Activated CD8-positive, alpha-beta memory T cell treated with anti-CD3 and anti-CD28 coated beads for 1 hour (primary cell): ENCODE measurements at places on chromosomes 7 and 10.

GRCh38 chr10:60878224-60878623, 65.8 kb downstream of the RHOBTB1 start:
- DNase-seq: no peak

DNA sequence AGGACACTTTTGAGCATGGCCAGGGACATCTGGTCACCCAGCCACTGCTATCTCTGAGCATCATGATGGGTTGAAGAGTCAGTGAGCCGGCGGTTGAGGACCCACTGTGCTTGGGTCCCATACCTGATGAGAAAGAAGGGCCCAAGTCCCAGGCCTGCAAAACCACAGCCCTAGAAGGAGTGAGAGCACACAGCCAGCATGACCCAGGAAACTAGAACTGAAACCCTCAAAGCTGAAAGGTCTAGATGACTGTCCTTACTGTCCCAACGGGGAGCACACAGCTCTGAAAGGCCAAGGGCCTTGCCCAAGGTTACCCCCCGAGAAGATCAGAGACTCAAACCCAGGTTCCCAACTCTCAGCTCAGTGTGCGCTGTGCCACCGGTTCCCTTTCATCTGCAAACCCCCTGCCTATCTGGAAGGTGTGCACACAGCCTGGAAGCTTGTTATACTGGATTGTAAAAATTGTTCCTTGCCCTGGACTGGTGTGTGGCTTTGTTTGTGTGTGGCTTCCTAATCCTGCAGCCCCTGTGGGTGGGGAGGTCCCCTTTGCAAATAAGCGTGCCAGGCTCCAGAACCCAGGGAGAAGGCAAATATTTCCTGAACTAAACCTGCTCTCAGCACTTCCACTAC, 22.6 kb upstream of the PSAP start:
- DNase-seq: no peak

- no peak for DNase-seq
Observed at GRCh38 chr10:115939101-115939854, 333.7 kb downstream of the GFRA1 start.

GRCh38 chr10:23516530-23516929, 77.7 kb downstream of the OTUD1 start:
- DNase-seq: no peak

DNA sequence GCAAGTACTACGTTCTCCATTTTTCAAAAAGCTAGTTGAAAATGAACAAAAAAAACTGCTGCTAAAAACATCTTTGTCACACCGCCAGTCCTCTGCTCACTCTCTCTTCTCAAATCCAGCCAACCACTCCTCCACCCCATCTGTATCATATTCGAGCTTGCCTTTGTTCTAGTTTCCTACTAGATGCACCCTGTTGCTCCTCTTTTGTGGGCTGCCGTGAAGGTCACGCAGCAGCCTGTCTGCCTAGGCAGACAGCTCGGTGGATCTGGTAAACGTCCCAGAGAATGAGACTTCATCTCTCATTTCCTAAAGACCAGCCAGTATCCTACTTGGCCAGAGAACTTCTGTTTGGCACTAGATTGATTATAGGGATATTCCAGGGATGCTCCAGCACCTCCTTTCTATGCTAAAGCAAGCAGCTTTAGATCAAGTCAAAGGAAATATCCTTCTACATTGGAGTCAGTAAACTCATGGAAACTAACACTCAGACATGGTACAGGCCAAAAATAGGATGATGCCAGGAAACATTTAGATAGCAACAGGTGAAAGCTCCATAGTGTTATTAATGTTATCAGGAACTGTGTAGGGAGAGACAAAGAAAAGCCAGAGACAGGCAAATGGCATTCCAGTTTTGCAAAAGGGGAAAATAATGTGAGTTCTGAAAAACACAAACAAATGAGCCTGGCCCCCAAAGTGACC, 8.7 kb upstream of the PLXNA4 start:
- DNase-seq: no peak

- DNase-seq: no peak
Observed at GRCh38 chr7:128309976-128310375, 33.7 kb downstream of the RBM28 start.

DNA sequence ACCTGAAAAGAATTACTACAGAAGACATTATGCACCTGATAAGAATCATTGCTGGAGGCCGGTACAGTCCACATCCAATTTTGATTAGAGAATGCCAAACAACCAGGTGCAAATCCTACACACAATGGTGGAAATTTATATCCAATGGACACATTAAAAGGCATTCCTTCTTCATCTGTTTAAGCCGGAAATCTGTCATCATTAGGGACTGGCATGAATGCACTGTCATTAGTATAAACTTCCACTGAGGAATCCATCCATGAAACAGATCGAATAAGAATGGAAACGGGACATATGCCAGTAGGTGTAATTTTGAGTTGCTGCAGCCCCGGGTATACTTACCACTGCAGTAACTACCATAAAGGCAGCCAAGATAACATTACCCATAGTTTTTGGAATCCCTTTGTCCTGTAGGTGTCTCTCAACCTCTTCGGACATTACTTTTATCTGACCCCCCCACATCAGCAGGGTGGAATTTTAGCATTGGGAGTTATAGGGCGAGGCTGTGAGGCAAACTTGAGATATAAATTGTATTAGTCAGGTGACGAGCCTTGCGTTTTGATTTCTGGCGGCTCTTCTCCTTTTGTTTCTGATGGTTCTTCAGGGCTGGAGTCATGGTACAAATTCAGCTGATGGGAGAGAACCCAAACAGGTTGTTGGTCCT, 36.5 kb upstream of the AKR1C2 start:
- no peak for DNase-seq
